ENCODE measurements at places on chromosomes 5 and 9.

DNA sequence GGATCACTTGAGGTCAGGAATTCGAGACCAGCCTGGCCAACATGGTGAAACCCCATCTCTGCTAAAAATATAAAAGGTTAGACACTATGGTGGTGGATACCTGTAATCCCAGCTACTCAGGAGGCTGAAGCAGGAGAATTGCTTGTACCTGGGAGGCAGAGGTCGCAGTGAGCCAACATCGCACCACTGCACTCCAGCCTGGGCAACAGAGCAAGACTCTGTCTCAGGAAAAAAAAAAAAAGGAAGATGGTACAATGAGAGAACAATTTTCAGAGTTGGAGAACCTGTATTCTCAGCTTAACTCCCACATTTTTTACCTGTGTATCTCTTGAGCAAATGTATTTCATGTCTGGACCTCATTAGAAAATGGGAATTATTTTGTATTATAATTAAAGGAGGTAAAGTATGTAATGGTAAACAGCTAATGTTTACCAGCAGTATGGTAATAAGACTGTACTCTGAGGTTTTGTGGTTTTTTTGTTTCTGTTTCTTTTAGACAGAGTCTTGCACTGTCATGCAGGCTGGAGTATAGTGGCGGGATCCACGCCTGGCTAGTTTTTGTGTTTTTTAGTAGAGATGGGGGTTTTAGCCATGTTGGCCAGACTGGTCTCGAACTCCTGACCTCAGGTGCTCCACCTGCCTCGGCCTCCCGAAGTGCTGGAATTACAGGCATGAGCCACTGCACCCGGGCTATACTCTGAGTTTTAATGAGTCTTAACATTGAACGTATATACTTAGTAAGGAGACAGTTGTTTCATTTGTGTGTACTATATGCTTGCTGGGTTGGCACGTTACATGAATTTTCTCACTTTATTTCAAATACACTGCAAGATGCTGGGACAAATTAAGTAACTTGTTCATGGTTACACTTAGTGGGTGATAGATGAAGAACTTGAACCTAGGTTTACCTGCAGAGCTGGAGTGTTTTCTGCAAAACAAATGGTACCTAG is 16.2 kb downstream of the UHRF2 start:
- no peak for DNase-seq

DNA sequence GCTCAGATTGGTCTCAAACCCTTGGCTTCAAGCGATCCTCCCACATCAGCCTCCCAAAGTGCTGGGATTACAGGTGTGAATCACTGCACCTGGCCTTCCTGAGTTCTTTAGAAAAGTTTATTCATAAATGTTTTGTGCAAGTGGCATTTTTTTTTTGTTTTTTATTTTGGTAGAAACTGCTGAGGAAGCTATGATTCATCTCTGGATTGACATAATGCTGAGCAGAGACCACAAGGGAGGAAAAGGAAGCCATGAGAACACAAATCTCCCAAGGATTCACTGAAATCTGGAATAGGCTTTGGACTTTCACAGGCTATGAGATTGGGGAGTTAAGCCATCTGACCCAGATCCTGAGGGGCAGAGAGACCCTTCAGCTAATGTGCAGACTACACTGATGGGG is 3.4 kb upstream of the SLC46A2 start:
- no peak for DNase-seq

- peak; percentile 4 for DNase-seq
Observed at GRCh38 chr5:168747987-168748777, 169.0 kb upstream of the PANK3 start.

DNA sequence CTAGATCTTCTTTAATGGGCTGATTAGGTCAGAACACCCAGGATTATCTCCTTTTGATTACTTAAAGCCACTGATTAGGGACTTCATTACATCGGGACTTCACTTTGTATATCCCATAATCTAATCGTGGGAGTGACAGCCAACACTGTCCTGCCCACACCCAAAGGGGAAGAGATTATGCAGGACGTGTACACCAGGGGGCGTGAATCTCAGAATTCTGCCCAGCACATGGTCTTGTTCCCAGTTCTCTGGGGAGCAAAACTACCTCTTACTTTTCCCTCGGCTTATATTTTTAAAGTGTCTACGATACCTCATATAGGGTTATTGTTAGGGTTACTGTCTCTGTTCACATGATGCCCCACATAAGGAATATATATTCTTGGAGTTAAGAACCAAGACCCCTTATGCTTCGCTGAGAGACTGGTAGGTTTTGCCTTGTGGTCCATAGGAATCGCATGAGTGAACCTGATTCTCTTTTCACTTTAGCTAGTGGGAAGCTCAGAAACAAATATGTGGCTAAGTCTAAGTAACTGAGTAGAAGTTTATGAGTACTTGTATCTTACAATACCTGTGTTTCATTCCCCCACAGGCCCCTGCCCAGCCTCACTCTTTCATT is 192.7 kb downstream of the GNA14 start:
- no peak for DNase-seq

DNA sequence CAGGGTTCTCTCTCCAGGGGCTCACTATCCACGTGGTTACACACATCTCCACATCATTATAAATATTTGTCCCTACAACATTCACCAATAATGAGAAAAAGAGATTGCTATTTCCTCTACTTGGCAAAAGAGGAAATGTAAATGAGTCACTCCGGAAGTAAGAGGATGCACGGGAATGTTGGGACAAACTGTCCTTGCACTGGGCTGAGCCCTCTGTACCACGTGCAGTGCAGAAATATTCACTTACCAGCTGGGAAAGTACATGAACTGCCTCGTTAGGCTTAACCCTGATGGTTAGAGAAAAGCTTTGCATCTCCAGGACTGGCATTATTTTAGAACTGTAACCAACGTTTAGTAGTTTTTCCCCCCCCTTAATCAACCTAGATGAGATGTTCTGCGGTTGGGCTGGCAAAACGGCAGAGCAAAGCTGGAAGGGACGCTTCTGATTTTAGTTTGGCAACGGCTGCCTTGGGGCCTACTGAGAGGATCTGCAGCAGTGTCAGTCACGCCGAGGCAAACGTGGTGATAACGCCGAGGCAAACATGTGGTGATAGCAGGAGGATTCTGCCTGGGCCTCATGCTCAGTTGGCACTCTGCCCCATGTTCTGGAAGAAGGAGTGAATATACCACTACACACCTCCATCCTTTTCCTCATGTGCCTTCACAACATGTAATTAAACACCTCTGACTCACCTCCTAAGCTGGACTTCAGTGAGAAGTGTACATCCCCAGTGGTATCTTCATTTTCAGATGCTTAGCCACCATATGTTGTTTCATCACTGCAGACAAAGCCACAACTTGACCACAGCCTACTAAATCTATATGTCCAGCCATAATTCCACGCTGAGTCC is 661.4 kb upstream of the KLF4 start:
- DNase-seq = no peak

DNA sequence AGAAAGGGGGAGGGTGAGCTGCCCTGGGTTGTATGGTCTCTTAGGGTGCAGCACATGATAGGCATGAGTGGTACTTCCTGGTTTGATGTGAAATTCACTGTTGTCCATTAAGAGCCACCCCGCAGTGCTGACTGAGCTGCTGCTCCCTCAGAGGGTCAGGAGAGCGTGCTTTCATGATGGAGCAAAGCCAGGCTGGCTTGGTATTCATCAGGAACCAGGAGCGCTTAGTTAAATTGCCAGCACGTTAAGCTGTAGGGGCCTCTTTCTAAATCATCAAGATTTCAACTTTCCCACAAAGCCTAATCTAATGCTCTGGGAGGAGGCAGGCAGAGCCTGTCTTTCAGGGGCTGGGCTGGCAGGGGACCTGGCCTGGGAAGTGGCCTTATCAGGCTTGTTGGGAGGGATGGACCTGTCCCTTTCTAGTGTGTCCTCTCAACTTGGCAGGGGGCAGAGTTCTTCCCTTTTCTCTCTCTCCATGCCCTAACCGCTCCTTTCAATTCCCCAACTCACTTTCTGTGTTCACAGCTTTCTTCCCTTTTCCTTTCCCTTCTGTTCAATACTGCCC is 7.9 kb downstream of the CYSTM1 start:
- DNase-seq = no peak

GRCh38 chr9:106936680-106937079 is 73.7 kb downstream of the ZNF462 start:
- no peak for DNase-seq

DNA sequence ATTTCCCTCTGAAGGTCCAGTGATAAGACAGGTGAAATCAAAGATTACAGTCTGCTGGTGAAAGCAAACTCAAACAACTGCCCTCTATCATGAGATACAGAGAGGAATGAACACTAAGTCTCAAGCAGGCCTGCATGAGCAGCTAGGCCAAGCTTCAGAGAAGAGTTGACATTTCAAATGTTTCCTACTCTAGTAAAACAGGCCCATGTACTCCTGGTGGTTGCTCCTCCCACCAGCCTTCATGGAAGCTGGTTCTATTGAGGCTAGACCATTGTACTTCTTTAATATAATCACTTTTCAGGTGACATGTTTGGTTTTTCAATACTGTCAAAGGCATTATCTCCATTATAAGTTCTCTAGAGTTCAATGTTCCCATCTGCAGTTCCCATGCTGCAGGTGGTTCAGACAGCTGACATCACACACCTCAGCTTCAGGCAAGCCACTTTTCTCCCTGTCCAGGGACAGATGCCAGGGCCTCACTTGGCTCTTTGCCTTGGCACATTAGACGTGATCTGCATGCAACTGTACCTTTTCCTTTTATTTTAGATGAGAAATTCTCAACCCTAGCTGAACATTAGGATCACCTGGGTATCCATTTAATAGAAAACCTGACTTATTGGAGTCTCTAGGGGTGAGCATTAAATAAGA is 89.8 kb downstream of the PIK3R1 start:
- no peak for DNase-seq

- no peak for DNase-seq
Observed at GRCh38 chr9:21154018-21154608, 12.3 kb downstream of the IFNA21 start.

- no peak for DNase-seq
Observed at GRCh38 chr5:122858451-122858850, 13.0 kb downstream of the SNX24 start.

DNA sequence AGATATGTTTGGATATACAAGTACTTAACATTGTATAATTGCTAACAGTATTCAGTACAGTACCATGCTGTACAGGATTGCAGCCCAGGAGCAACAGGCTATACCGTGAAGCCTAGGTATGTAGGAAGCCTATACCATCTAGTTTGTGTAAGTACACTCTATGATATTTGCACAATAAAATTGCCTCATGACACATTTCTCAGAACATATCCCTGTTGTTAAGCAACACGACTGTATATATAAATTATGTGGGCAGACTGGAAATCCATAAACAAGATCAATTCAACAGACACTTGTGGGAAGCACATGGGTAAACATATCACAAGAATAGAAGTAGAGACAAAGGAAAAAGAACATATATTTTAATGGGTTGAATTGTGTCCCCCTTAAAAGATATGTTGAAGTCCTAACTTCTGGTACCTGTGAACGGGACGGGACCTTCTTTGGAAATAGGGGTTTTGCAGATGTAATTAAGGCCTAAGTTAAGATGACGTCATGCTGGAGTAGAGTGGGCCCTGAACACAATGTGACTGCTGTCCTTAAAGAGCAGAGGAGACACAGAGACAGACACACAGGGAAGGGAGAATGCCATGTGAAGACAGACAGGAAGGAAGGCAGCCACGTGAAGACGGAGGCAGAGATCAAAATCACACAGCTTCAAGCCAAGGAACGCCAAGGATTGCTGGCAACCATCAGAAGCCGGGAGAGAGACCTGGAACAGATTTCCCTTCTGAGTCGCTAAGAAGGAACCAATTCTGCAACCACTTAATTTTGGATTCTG is 76.3 kb downstream of the SCAI start:
- DNase-seq = no peak

DNA sequence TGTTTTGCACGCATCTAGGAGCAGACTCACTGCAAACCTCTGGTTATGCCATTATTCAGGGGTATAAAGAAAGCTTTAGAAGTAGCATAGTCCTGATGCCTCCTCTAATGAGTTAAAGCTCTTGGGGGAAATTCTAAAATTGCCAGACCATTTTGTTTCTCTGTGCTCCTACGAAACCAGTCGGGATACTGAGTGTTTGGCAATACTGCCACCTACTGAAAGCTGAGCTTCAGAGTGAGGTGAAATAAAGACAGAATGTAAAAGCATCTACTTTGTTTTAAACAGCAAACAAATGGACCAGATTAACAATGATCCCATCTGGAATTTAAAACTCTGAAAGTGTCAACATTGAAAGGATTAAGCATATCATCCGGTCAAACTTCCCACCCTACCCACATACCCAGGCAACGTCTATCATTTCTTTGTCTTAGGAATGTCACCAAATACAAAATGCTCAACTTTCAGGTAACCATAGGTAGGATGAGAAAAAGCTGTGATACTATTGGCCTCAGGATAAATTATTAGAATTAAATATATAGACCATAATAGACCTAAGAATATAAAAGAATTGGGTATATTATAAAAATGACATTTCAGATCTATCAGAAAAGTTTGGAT is 77.8 kb upstream of the SHISAL2B start:
- no peak for DNase-seq

DNA sequence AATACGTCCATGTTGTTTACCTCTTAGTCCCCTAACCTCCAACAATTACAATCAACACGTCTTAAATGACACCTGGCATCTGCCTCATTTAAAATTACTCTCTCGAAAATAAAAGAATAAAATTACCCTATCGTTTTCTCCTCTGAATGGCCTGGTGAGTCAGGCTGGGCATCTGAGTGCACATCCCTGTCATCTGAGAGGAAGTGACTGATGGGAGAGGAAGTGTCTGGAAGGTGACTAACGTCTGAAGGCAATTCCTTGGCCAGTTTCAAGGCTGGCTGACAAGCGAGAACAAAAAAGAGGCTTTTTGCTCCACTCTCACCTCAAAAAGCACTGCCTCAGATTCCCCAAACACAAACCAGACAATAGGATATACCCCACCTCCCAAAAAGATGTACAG is 57.7 kb downstream of the MAPKAP1 start:
- no peak for DNase-seq

GRCh38 chr9:116958881-116959280 is 271.8 kb downstream of the TRIM32 start:
- no peak for DNase-seq

- DNase-seq = no peak
Observed at GRCh38 chr9:126722252-126722921, 82.5 kb upstream of the ZBTB43 start.

DNA sequence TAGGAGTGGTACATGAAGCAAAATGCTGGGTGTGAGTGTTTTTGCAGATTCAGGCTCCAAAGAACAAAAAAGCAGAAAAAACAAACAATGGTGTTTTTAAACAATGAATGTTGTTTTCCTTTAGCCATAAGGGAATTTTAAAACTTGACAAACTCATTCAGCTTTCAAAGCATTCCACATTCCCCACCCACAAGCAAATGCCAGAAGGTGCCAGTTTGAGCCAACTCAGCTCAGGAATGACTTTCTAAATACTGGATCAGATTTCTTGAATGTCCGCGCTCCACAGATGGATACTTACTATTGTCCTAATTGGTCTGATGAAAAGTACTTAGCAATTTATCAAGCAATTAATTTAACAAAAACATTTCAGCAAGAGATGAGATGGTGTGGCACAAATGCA is 12.9 kb upstream of the MOB3B start:
- no peak for DNase-seq

- no peak for DNase-seq
Observed at GRCh38 chr5:93092349-93093105, 488.5 kb downstream of the NR2F1-AS1 start.
